PC-3 (cell line): ENCODE measurements at places on chromosomes 16 and 17.

DNA sequence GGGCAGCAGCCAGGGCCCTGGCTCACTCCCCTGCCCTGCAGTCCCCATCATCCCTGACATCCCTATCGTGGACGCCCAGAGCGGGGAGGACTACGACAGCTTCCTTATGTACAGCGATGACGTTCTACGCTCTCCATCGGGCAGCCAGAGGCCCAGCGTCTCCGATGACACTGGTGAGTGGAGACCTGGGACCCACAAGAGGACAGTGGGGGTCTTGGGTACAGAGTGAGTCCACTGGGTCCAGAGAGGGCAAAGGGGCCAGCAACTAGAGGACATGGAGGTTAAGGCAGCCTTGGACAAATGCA lies 12.6 kb downstream of the GALK1 start:
- no peak for DNase-seq

- peak; percentile 71 for DNase-seq
Measured at GRCh38 chr16:47392081-47392480, 68.8 kb downstream of the ITFG1 start.

GRCh38 chr16:56425439-56425832 lies at the start of gene AMFR:
Gene AMFR (minus strand): TSS chr16:56425545. CDS start chr16:56425327, 218 bp downstream.
- DNase-seq = peak; percentile 82

- DNase-seq = no peak
Measured at GRCh38 chr17:1553354-1554266, 9.0 kb downstream of the PITPNA start.

GRCh38 chr17:80970762-80971703 lies 20.6 kb upstream of the CHMP6 start:
- DNase-seq = no peak

GRCh38 chr17:35799942-35800341 lies 4.5 kb upstream of the MMP28 start:
- peak; percentile 68 for DNase-seq

DNA sequence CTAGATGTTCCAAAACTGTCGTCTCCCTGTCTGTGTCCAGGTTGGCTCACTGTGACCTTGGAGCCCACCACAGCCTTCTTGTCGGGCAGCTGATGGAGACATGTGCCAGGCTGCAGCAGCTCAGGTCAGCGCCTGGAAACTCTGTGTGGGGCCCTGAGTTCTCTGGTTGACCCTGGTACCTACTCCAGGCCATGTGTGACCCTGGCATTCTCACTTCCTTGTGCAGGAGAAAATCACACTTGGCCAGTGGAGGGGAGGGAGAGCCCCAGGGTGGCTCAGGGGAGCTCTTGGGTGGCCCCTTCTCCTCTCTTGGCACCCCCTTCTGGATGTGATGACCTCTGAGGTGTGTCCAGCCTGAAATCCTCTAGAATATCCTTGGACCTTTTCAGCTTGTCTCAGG lies 25.0 kb upstream of the CPNE2 start:
- no peak for DNase-seq

GRCh38 chr16:29820271-29820701 lies at the start of gene MVP:
Gene MVP (plus strand): TSS chr16:29820462. CDS start chr16:29830550, 10,088 bp downstream.
- peak; percentile 59 for DNase-seq

- DNase-seq = no peak
Measured at GRCh38 chr16:15886078-15886477, 2.3 kb downstream of the CEP20 start.

- DNase-seq = no peak
Measured at GRCh38 chr16:67549240-67549639, 13.1 kb upstream of the CTCF start.

- peak; percentile 58 for DNase-seq
Measured at GRCh38 chr17:51119415-51120356, 982 bp downstream of the SPAG9 start.

GRCh38 chr17:76038050-76038449 lies 10.9 kb upstream of the EVPL start:
- DNase-seq = no peak

DNA sequence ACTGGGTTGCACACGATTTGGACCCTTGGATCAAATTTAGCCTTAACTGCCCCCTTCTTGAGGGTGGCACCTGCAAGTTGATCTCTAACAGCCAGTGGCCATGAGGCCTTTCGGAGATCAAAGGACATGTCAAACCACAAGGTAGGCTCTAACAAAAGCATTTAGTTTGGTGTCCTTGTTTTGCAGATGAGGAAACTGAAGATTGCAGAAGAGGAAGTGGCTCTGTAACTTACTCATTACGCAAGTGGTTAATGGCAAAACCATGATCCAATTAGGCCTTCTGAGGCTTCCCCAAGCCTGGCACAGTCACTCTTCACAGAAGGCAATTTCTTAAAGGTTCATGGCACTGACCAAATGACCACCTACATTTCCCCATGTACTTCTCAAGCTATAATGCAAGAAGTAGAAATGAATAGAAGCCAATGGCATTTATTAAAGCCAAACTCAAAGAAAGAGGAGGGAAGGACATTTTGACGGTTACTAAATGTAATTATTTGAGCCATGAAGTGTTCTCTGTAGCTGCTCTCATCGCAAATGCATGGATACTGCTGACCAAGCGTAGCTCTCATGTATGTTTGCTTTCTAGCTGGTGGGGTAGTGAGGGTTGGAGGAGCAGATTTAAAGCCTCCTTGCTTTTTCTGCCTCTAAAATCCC lies 32.8 kb upstream of the ABCC12 start:
- DNase-seq = no peak

DNA sequence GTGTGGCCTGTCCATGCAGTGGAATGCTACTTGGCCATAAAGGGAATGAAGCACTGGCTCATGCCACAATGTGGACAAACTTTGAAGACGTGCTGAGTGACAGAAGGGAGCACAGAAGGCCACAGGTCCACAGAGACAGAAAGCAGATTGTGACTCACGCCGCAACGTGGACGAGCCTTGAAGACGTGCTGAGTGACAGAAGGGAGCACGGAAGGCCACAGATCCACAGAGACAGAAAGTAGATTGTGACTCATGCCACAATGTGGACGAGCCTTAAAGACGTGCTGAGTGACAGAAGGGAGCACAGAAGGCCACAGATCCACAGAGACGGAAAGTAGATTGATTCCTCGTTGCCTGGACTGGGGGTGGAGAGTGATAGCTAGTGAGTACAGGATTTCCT lies 19.2 kb downstream of the ZC3H18 start:
- DNase-seq = no peak

- DNase-seq = no peak
Measured at GRCh38 chr16:87922250-87922871, 14.0 kb downstream of the CA5A start.

DNA sequence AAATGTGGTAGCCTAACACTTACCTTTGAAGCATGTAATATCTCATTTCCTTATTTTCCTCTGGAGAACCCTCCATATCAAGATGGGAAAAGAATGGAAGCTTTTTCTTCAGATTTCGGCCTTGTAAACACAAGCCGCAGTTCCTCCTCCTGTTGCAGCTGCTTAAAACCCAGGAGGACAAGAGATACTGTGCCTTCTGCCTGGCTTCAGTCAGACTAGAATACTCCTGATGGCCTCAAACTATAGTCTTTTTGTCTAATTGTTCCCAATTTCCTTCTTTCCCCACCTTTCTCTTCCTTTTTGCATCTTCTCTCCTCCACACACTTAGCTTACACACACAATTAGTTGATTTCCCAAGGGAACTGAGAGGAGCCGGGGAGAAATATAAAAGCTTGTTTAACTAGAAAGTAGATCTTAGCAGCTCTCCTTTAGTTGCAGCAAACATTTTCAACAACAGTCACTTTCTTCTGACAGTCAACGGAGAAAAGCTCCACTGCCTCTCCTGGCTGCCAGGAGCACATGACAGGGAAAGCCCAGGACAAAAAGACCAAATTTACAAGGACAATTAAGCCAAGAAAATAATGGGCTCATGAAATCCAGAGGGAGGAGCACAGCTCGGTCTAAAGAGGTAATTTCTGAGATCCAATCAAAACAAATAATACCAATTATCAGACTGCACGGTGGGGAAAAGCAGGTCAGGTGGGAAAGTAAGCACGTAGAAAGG lies 76.4 kb upstream of the C17orf78 start:
- no peak for DNase-seq

DNA sequence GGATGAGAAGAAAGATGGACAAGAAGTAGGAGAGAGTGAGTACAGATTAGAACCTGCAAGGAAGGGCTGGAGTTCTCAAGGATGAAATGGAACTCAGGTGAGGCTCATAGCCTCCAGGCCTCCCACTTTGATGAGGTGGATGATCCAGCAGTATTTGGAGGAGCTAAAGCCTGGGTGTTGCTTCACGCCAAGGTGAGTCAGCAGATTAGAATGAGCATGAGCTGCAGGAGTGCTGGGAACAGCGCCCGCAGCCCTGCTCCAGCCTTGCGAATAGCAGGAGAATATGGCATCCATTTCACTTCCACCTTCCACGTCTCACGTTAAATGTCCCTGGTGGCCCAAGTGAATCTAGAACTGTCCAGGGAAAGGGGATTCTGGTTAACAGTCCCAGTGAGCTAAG lies 94.4 kb upstream of the CPHXL start:
- peak; percentile 68 for DNase-seq

DNA sequence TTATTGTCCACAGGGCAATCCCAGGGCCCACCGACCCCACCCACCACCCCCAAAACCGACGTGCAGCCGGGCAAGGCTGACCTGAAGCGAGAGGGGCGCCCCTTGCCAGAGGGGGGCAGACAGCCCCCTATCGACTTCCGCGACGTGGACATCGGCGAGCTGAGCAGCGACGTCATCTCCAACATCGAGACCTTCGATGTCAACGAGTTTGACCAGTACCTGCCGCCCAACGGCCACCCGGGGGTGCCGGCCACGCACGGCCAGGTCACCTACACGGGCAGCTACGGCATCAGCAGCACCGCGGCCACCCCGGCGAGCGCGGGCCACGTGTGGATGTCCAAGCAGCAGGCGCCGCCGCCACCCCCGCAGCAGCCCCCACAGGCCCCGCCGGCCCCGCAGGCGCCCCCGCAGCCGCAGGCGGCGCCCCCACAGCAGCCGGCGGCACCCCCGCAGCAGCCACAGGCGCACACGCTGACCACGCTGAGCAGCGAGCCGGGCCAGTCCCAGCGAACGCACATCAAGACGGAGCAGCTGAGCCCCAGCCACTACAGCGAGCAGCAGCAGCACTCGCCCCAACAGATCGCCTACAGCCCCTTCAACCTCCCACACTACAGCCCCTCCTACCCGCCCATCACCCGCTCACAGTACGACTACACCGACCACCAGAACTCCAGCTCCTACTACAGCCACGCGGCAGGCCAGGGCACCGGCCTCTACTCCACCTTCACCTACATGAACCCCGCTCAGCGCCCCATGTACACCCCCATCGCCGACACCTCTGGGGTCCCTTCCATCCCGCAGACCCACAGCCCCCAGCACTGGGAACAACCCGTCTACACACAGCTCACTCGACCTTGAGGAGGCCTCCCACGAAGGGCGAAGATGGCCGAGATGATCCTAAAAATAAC lies 3.0 kb downstream of the SOX9 start:
- no peak for DNase-seq

- peak; percentile 66 for DNase-seq
Measured at GRCh38 chr17:7997186-7997585, 5.2 kb upstream of the GUCY2D start.

GRCh38 chr16:28309811-28310311 lies 17.5 kb downstream of the SBK1 start:
- DNase-seq = no peak

- DNase-seq = peak; percentile 96
Measured at GRCh38 chr17:48825446-48826381, 5.1 kb upstream of the CALCOCO2 start.

DNA sequence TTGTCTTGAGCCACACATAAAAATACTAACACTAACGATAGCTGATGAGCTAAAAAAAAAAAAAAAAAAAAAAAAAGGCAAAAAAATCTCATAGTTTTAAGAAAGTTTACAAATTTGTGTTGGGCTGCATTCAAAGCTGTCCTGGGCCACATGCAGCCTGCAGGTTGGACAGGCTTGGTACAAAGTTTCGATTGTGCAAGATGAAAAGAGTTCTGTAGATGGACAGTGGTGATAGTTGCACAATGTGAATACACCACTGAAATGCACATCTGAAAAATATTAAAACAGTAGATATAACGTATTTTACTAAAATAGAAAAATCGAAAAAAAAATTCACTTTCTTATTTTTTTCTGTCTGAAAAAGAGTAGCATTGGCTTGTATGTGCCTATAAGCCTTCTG lies 42.9 kb downstream of the AMFR start:
- no peak for DNase-seq

- DNase-seq = peak; percentile 94
Measured at GRCh38 chr17:15649861-15650421, 30.4 kb upstream of the FBXW10B start.

DNA sequence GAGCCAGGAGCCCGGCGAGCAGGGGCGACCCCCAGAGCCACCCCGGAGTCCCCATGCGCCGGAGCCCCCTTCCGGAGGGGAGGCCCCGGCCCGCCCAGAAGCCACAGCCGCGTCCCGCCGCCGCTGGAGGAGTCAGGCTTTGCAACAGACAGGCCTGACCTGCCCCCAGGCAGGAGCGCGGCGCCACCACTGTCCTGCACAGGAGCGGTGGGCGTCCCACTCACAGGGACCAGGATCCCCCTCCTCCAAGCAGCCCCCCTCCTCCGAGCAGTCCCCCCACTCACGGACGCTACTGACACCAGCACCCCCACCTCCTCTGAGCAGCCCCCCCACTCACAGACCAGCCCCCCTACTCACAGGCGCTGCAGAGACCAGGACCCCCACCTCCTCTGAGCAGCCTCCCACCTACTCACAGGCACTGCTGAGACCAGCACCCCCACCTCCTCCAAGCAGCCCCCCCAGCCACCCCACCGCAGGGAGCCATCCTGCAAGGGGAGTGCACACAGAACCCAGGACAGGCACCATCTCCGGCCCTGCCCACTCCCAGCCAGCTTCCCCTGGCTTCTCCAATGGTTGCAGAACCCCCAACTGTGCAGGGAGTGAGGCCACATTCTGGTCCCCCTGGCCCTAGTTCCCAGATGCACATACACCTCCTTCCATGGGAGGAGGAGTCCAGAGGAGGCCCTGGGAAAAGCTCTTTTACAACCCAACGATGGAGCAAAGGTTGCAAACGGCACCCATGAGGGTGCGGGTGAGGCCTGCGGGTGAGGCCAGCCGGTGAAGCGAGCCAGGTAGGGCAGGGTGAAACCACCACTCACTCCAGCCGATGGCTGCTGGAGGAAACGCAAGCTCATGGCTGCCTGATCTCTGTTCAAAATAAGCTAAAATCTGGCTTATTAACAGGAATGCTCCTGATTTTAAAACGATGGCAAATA lies 69.9 kb downstream of the ABR start:
- DNase-seq = peak; percentile 60
